HepG2 (cell line): ENCODE measurements at places on chromosomes 7 and 10. TPM values are rescaled to one million over a fixed set of nuclear protein-coding genes. Genes with fewer than 3 reads are reported as not detected.

DNA sequence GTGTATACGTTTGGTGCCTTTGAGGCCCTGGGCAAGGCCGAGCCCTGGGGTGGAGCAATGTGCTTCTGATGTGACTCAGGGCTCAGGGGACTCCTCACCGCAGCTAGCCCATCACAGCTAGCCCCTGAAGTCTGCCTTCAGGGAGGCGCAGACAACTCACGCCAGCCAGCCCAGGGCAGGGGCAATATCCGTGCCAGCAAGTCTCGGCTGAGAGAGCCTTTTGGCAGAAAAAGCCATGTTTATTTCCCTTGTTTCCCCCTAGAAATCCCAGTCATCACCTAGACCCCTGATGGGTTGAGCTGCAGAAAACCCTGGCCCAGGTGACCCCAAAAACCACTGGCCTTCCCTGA is 90.4 kb downstream of the CHST15 start:
- DNase-seq: no peak

TAS2R41 gene
- not detected in 2 replicates for polyA plus RNA-seq

DNA sequence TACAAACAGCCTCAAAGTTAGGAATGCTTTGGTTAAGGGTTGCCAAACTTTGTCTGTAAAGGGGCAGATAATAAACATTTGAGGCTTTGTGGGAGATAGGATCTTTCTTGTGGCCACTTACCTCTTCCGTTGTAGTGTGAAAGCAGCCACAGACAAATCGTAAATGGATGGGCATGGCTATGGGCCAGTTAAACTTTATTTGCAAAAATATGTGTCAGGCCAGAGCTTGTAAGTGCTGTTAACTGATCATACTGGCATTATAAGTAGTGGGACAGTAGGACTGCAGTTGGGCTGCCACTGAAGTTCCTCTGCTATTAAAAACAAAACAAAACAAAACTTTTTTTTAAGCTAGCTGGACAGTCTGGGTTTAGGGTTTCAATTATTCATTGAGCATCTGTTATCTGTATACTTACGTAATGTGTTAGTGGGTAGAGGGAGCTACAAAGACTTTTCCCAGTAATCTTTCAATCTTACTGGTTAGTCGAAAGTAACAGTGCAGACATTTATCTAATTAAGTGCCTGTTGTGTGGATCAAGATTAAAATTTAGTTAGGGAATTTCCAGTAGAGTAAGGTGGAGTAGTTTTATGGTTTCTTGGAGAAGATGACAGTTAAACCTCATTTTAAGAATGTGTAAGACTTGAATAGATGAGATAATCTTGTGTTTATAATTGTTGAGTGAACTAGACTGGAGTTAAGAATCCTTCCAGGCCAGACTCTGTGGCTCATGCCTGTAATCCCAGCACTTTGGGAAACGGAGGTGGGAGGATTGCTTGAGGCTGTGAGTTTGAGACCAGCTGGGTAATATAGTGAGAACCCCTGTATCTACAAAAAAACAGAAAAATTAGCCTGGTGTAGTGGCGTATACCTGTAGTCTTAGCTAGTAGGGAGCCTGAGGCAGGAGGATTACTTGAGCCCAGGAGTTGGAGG is 100.1 kb downstream of the BTRC start:
- DNase-seq: no peak

ELMO1 gene
- 0.14 and 0.17 TPM in 2 replicates for polyA plus RNA-seq

DNA sequence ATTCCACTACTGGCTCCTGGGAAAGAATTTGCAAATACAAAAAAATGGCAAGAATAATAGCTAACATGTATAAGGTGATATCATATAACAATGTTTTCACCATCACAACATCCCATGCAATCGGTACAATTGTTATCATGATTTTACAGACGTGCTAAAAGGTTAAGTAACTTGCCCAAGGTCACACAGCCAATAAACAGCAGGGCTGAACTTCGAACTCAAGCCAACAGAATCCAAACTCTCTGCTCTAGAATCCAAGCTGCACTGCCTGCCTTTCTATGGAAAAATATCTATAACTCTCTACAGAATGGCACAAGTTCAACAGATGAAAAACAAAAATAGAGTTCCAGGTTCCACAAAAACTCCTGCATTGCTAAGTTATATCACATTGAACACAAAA is 160.9 kb downstream of the PARD3 start:
- peak; percentile 49 for DNase-seq

DNA sequence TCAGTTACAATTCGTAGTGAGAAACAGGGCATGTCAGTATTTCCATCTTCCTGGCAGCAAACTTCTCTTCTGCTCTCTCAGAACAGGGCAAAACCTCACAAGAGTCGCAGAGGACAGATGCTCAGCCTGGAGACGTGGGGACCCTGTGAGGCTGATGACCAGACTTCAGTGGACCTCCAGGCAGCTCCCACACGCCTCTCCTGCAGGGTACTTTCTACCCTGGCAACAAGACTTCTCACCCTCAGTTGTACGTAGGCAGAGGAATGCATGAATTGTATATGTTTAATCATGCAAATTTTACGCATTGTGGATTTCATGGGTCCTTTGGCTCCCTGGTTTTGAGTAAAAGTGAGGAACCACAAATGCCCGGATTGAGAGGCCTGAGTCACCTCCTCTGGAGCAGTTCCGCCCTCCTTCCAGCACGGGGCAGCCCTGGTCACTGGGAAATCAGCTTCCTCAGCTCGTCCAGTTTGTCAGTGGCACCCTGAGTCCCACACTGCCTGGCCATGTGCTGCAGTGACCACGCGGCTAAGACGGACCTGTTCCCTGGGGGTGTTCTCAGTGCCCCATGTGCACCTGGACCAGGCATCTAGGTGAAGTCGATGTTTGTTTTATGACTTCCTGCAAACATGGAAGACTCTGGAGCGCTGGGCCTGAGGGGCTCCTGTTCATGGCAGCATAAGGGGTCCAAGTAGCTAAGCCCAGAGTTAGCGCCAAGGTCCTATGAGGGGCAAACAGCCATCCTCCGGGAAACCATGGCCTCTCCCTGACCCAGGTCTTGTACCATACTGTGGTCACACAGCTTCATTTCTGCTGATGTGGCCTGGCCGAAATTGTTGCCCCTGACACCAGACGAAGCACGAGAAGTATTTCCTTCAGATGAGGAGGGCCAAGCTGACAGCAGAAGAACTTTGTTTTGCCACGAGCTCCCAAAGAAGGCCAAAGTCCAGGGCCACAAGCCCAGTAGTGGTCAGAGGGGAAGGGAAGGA is 165.1 kb downstream of the TNS3 start:
- no peak for DNase-seq

DNA sequence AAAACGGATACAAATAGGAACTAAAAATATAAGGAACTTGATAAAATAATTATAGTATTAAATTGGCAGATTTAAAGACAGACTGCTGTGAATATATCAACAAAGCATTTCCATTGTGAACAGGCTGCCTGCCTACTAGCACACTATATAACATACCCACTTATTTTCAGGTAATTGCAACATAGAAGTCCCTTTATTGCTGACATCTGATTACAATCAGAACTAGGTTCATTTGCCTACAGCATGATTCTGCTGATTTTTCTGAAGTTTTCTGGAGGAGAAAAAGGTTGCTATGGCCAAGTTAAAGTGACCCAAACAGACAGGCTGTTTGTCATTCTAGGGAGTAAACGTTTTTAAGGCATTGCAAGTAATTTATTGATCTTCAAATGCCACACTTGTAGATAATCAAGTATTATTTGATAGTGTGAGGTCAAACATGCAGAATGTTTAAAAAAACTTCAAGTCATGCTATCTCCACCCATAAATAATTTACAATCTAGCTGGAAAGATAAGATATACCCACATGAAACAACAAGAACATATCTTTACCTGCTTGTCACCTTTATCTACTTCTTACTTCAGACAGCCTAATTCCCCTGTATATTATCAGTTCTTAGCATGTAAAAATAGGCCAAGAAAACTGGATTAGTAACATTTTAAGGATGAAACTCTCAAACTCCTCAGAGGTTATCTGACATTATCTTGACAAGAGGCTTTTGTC is 40.5 kb downstream of the MTPN start:
- DNase-seq: no peak

DNA sequence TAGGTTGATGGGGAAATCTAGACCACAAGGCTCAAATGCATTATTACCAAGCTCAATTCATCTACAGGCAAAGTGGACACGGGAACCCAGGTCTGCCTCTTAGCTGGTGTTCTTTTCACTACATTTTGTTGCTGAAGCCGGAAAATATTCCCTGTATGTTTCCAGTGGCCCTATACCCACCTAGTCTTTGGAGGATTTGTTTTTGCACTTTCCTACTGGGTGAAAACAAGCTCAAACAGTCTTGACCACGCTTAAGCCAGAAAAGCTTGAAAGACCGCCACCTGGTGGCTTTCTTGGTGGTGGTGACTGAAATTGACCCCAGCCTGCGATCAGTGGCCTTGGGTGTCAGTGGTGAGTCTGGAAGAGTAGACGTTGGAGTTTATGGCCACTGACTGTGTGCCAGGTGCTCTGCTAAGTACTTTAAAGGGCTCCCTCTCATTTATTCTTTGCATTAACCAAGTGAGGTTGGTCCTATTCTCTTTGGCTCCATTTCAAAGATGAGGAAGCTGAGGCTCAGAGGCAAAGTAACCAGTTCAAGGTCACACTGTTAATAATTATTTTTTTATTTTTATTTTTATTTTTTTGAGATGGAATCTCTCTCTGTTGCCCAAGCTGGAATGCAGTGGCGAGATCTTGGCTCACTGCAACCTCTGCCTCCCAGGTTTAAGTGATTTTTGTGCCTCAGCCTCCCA is 11.1 kb upstream of the CRTAC1 start:
- peak; percentile 54 for DNase-seq

NCF1 gene
- polyA plus RNA-seq: 0.09 and 0.13 TPM in 2 replicates

DNA sequence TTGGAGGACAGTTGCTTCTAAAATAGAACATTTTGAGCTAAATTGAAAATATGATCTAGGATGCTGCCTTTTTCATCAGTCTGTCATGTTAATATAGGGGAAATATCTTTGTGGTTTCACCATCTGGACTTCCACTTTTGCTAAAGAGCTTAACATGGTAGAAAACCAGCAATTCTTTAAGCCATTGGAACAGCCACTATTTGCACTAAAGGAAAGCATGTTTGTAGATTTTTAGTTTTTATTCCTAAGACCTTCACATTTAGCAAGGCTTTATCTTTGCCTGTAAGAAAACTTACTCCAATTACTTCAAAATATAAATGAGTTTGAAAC is 291.0 kb downstream of the RNLS start:
- no peak for DNase-seq

DNA sequence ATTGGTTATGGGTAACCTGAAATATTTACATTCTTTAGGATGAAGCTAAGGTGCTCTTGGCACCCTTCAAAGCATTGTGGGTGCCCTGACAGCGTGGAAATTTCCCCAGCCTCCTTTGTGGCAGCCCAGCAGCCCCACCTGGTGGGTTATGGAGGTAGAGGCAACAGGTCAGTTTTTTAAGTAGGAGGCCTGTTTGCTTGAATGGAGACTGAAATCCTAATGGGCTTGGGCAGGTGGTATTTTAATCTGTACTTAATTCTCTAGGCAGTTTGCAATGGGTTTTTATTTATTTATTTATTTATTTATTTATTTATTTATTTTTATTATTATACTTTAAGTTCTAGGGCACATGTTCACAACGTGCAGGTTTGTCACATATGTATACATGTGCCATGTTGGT is 139.4 kb downstream of the EPC1 start:
- DNase-seq: peak; percentile 59

DNA sequence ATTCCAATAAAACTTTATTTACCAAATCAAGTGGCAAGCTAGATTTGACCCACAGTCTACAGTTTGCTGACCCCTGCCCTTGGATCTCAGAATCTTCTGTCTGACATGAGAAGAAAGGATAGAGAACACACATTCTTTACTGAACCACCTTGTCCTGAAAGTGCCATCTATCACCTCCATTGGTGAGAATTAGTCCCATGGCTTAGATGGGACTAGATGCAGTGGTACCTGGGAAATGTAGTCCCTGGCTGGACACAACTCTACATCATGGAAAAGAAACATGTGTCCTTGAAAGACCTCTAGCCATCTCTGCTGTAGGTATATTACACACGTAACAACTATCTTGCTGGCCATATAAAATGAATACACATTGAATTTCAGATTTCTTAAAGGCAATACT is 336.2 kb downstream of the LHFPL3 start:
- DNase-seq: no peak

DNA sequence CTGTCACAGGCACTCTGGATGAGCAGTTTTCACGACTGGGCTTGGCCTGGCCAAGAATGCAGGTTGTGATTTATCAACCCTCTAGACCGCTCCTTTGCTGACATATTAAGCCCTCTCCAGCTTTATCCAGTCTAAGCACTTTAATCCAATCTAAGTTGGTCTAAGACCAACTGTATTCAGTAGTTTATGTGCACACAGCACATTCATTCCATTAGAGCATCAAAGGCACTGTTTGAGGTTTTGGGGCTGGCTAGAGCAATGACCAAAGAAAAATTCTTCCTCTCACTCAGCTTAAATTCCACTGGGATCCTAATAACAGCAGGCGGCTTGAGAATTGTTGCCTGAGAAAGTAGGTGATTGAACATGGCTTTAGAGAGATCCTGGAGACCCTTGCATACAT is 176.0 kb upstream of the INSYN2A start:
- no peak for DNase-seq

- DNase-seq: peak; percentile 72
Observed at GRCh38 chr7:22561321-22561811, 61.4 kb upstream of the STEAP1B start.

GRCh38 chr7:45697576-45698136 is 123.5 kb downstream of the ADCY1 start:
- no peak for DNase-seq

NSUN6 gene
- 19.3 and 19.6 TPM in 2 replicates for polyA plus RNA-seq

DNA sequence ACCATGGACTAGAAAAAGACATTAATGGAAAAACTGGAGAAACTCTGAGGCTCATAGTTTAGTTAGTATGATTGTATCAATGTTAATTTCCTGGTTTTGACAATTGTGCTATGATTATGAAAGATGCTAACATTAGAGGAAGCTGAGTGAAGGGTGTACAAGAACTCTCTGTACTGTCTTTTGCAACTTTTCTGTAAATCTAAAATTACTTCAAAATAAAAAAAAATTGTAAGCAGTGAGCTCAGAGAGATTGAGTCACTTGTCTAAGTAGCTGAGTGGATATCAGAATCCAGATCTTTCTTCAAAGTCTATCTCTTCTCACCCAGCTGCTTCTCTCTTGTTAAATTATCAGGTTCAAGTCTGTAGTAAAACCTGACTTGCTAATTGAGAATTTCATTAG is 181.1 kb downstream of the PLCE1 start:
- no peak for DNase-seq

DNA sequence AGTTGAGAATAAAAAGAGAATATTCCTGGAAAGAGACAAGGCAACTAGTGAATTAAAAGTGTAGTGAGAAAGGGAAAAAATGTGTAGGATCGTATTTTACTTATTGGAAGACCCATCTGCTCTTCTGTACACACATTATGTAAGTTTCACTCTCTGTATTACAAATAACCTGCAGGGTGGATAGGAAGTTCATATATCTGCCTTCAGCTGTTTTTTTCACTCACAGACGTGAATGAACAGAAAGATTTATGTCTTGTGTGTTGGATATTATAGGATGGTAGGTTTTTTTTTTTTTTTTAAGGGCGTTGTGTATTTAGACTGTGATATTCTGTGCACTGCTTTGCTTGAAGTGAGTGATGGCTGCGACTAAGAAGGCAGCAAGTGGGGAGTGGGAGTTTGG is 266.5 kb downstream of the AUTS2 start:
- no peak for DNase-seq
